ENCODE measurements at places on chromosomes 4 and X.

DNA sequence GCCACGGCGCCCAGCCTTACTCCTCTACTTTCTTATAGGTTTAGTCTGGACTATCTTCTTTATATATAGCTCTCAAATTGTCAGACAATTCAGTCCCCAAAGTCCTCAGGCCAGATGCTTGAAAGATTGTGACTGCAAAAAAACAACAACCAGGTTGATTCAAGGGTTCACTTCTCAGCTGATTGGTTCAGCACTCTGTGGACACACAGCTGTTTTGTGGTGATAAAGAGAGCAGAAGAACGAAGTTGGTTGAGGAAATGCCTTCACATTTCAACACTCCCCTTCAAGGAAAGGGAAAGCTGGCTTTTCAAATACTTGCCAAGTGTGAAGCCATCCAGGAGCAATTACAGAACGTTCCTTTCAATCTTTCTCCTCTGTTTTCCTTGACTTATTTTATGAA is 166.8 kb downstream of the SHROOM3 start:
- no peak for DNase-seq

DNA sequence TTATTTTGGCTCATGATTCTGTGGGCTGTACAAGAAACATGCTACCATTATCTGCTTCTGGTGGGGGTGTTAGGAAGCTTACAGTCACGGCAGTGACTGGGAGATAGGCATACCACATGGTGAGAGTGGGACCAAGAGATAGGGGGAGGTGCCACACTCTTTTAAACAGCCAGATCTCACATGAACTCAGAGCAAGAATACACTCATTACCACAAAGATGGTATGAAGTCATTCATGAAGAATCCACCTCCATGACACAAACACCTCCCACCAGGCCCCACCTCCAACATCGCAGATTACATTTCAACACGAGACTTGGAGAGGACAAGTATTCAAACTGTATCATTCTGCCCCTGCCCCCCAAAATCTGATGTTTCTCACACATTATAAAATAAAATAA is 2396.7 kb downstream of the PCDH7 start:
- no peak for DNase-seq

DNA sequence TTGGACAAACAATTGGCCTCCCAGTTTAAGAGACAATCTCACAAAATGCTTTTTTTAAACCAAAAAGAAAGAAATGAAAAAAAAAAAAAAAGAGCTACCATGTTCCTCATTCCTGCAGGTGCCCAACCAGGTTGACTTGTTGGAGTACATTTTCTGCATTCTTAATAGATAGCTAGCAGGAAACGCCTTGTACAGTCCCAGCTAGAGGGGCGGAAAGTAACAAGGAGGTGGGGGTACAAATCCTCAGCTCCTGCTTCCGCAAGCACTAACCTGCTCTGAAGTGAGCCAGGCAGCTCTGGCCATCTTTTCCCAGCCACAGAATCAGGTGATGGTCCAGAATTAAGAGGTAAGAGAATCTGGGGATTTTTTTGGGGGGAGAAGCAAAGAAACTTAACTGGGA is at the start of gene VGLL1:
Gene VGLL1 (plus strand): TSS at position 265 of the 400 bp plus-strand sequence. CDS start 3,806 bp downstream, outside the sequence.
- no peak for DNase-seq

- no peak for DNase-seq
These were observed 338.3 kb upstream of the TEX13C start for GRCh38 chrX:124981420-124981819.

- no peak for DNase-seq
These were observed 7.8 kb upstream of the HERC3 start for GRCh38 chr4:88584471-88584900.

DNA sequence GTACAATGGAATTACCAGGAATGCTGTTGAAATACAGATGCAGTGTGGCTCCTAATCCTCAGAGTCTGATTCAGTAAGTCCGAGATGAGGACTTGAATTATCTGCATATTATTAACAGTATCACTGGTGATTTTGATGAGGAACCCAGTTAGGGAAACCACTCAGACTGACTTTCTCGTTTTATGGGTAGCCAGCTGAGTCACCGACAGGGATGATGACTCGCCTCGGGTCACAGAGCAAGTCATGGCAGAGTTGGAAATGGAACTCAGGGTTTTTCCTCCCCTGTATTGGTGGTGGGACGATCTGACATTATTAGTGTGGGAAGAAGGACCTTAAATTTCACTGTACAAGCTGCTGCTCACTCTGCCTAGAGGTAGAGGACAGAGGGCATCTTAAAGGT is 51.3 kb downstream of the RTL9 start:
- DNase-seq, result no peak
